ENCODE measurements at places on chromosomes 6 and 20.

- no peak for DNase-seq
Observed at GRCh38 chr6:52160472-52161104, 25.6 kb upstream of the IL17A start.

- DNase-seq: no peak
Observed at GRCh38 chr20:20196610-20197009, 144.3 kb downstream of the CFAP61 start.

- DNase-seq: no peak
Observed at GRCh38 chr20:21713470-21713869, 8.0 kb downstream of the PAX1 start.

GRCh38 chr6:33061987-33062386, 11.5 kb downstream of the HLA-DPA1 start:
- DNase-seq: no peak

DNA sequence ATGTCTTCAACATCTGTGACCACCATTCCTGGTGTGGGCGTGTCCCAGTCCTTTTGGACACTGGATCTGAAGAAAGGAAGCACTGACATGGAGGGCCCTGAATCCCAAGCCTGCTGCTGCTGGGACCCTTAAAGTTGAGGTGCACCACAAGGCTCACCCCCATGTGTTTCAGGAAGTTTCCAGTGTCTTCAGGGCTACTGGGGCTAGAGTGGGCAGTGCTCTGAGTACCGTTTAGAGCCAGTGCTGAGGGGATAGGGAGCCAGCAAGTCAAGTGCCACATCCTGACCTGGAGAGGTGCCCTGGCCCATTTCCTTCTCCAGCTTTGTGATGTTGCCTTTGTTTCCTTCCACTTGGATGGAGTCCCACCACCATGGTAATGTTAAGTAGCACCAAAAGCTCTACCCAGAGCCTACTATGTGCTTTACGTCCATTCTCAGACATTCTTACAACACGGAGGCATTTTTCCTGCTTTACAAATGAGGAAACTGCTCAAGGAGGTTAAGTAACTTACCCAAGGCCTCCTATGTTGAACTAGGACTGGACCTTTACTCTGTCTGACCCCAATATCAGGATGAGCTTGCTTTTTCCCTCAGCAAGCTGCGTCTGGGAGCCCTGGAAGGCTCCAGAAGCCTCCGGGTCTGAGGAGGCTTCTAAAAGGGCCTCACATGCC, 552 bp upstream of the DEF6 start:
- no peak for DNase-seq

GRCh38 chr6:109349419-109349987, 32.8 kb downstream of the CD164 start:
- no peak for DNase-seq

- no peak for DNase-seq
Observed at GRCh38 chr20:44004306-44004915, 89.8 kb downstream of the TOX2 start.

DNA sequence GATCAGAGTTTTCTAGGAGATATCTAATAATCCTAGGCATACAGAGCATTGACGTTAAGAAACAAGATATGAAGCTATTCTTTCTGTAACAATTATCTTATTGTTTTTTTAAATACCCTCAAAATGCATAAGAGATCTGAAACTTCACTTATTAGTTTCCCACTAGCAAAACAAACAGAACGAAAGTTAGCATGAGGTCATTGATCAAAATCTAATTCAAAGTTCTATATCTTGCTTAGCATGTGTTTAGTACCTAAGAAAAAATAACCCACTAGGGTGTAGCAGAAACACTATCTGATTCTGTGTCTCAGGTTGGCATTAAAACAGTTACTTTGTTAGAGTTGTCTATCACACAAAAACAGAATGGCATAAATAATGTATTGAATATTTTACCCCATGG, 1288.4 kb downstream of the EPHA7 start:
- no peak for DNase-seq

- no peak for DNase-seq
Observed at GRCh38 chr6:42366999-42367352, 84.8 kb downstream of the TRERF1 start.

- no peak for DNase-seq
Observed at GRCh38 chr6:67450641-67451040, 1184.4 kb upstream of the ADGRB3 start.

DNA sequence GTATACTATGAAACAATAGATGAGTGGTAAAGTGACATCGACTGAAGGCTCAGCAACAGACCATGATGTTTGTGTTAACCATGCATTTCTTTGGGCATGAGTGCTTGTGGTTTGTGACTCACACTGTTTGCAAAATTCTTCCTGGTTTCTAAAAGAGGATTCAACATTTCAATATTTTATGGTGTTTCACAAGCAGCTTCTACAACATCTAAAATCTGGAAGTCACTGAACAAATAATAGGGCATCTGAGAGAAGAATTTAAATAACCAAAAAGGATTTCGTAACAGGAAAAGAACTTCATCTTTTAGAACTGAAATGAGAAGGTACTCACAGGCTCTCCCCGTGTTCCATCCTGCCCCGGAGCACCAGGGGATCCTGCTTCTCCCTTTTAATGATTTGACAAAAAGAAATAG, 146.2 kb downstream of the COL21A1 start:
- no peak for DNase-seq

DNA sequence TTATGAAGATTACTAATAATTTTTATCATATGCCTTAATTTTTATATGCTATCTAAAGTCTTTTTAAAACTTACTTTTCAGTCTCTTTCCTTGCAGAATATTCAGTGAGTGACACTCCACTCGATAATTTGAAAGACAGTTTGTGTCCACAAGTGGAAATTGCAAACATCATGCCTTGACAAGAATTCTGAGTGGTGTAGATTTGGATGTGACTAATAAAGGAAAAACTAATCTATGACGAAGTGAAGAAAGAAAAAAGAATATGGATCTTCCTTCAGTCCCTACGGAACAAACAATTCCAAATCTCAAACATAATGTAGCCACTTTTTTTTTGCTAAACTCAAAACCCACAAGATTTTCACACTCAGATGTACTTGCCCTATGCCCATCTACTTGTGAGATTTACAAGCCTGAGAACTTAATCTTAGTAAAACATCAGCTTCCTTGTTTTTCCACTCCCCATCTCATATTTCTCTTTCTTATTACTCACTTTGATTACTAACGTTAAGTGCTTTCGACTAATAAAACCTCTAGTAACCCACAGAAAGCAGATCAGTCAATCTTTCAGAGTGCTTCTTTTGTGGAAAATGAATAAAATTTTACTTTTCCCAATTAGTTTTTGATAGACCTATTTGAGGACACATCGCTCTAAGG, 1155.8 kb downstream of the GRIK2 start:
- no peak for DNase-seq

GRCh38 chr6:135212935-135213334, 31.8 kb downstream of the MYB start:
- DNase-seq: no peak

GRCh38 chr20:50498071-50498776, 12.0 kb upstream of the PTPN1 start:
- no peak for DNase-seq

GRCh38 chr6:32638532-32639219, 1.5 kb downstream of the HLA-DQA1 start:
- no peak for DNase-seq

DNA sequence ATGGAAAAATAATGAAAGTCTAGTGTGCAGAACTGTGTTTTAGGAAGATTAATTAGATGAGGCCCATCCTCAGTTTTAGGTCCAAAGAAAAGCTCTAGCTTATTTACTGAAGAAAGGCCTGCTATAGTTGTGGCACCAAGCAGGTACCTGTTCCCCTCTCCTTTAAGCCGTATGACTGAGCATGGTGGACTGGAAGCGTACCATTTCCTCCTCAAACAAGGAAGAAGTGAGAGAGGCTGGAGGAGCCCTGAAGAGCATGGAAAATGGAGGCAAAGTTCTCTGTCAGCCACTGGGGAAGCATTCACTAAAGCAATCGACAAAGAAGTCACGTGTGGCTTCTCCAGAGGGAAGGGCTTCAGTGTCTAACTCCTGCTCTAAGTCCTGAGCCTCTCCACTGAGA, 100.2 kb downstream of the MAN1A1 start:
- DNase-seq: no peak

DNA sequence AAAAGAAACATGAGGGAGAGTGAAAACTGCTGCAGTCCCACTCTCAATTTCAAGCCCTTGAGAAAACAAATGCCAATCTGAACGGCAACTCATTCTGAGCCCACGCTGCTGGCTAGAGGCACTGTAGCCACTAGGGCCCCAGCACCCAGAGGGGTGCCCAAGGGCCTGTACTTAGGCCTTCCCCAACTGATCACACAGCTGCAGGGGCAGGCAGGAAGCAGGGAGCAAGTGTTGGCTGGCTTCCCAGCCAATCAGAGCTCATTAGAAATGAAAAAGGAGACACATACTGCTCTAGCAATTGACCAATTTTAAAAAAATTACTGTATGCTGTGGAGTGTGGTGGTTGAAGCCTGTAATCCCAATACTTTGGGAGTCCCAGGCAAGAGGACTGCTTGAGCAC, 3.7 kb upstream of the BEND3 start:
- DNase-seq: no peak

GRCh38 chr6:13796781-13797180, 17.6 kb downstream of the MCUR1 start:
- DNase-seq: no peak

GRCh38 chr20:25220810-25221591, 25.5 kb downstream of the ENTPD6 start:
- no peak for DNase-seq

DNA sequence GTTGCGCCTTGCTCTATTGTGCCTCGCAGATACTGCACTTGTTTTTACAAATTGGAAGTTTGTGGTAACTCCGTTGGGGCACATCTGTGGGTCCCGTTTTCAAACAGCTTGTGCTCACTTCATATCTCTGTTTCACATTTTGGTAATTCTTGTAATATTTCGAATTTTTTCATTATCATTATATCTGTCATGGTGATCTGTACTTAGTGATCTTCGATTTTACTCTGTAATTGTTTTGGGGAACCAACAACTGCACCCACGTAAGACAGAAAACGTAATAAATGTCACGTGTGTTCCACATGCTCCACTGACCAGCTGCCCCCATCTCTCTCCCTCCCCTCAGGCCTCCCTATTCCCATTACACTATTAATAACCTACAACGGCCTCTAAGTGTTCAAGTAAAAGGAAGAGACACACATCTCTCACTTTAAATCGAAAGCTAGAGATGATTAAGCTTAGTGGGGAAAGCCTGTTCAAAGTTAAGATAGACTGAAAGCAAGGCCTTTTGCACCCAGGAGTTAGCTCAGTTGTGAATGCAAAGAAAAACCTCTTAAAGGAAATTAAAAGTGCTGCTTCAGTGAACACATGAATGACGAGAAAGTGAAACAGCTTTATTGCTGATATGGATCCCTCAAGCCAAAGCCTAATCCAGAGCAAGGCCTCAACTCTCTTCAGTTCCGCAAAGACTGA, 26.9 kb downstream of the TTLL2 start:
- no peak for DNase-seq

- DNase-seq: no peak
Observed at GRCh38 chr20:41318271-41318649, 729 bp upstream of the ZHX3 start.

- no peak for DNase-seq
Observed at GRCh38 chr6:115194981-115195638, 852.3 kb upstream of the HS3ST5 start.

DNA sequence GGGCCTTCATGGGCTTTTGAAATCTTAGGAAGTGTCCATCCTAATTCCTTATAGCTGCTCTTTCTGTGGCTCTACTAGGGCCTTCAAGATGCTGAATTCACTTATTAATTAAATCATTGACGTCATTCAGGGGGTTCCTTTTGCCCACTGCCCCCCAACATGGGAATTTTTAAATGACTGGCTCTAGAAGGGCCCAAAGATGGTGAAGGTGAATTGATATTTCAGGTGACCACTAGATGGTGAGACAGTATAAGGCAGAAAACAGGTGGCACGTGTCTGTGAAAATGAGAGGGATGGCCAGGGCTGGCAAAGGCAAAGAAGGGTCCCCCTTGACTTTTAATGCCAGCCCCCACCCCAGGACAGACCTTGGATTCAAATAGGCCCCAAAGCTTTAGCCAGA, 11.8 kb downstream of the GNAS start:
- no peak for DNase-seq

GRCh38 chr6:28980852-28981430, 24.2 kb downstream of the ZNF311 start:
- peak; percentile 22 for DNase-seq

- no peak for DNase-seq
Observed at GRCh38 chr6:3314621-3315467, 56.1 kb downstream of the PSMG4 start.

- peak; percentile 22 for DNase-seq
Observed at GRCh38 chr6:41937861-41938574, 3.6 kb downstream of the CCND3 start.

DNA sequence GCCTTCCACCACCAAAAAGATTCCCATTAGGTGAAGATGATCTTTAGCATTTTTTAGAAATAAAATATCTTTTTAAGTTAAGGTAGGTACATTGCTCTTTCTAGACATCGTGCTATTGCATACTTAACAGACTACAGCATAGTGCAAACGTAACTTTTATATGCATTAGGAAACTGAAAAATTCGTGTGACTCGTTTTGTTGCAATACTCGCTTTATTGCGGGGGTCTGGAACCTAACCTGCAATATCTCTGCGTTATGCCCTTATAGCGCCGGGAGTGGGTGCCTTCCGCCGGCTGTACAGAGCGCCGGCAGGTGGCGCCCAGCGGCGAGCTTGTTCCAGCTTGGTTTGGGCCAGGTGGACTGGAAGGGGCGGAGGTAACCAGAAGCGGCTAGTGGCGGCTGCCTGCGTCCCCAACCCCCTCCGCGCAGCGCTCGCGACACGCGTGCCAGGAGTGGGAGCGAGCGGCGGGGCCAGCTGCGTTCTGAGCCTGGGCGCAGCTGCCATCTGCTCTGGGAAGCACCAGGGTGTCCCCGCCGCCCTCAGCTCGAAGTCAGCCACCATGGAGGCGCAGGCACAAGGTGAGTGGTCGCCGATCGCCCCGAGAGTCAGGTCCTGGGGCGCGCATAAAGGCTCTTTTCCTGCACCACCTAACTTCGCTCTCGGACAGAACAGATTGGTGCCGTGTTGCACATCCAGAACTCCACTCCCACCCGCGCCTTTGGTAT, at the start of gene TPD52L1:
TPD52L1 (plus strand) TSS at position 383 of the 727 bp plus-strand sequence; CDS start at position 562, 179 bp downstream.
- DNase-seq: peak; percentile 35

- DNase-seq: no peak
Observed at GRCh38 chr20:59157531-59157930, 6.1 kb upstream of the ZNF831 start.

DNA sequence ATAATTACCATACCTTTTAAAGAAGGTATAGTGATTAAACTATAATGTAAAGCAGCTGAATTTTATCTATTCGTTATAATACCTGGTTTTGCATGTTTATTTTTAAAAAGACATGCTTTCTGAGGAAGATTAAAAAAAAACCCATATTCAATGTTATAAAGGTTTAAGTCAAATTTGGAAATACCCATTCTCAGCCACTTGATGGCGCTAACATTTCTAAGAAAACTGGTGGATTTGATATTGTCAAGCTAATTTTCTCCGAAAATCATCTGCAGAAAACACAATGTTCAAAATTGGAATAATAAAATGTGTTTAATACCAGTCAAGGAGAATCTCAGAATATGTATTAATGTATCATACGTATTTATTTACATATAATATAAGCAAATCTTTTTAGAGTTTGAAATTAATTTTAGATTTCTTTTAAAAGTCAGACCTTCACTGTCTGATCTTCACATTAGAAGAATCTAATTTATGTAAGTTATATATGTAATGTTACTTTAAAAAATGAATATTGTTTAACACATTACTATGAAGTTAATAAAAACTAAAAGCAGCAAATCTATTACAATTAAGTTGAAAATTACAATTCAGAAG, 35.0 kb downstream of the SHPRH start:
- DNase-seq: no peak

All from activated CD4-positive, alpha-beta T cell treated with anti-CD3 and anti-CD28 coated beads, Interleukin-2, amount 50 U/mL, for 4 hours (primary cell).